Gastroesophageal sphincter (tissue), 4 donors: ENCODE measurements at places on chromosomes 7 and 10. TPM values are rescaled to one million over a fixed set of nuclear protein-coding genes. Genes with fewer than 3 reads are reported as not detected.

The SEMA3C gene
- total RNA-seq: 132 TPM

The PTER gene
- 10.1 TPM for total RNA-seq

The KCNMA1 gene
- total RNA-seq: 389 TPM

The DENND11 gene
- 17.1 TPM for total RNA-seq

The PLEKHA8 gene
- 14.5 TPM for total RNA-seq

The FGF8 gene
- not detected for total RNA-seq

The CPA4 gene
- total RNA-seq: not detected
